ENCODE measurements at places on chromosomes 2 and 18.

DNA sequence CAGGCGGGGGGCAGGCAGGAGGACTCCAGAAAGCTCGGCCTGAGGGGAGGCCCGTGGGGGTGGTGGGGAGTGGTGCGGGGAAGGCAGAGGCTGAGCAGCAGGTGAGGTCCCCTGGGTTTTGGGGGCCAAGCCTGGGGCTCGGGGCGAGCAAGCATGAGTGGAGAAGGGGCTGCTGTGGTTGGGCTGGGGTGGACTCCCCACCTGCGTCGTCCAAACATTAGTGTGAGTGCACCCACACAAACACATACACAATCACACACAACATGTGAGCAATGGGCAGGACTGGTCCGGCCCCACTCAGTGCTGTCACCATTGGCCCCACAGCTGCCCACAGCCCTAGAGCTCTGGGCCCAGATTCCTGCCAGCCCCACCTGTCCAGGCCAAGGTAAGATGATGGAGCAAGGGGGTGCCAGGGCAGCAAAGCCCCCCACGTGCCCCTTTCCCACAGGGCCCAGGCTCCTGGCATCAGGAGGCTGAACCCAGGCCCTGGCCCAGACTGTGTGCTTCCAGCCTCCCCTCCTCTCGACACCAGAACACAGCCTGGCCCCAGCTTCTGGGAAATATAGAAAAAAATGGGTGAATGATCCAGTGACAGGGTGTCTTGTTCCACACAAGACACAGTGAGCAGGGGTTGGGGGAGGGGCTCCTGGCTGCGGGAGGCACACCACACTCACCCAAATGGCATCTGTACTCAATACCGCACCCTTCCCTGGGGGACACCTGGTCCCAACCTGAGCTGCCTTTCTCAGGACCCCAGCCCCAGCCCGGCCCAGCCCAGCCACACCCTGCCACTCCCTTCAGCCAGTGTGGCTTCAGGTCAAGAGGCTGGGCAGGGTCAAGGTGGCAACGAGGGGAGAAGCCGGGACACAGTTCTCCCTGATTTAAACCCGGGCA, 463 bp upstream of the ALPP start:
- no peak for DNase-seq

DNA sequence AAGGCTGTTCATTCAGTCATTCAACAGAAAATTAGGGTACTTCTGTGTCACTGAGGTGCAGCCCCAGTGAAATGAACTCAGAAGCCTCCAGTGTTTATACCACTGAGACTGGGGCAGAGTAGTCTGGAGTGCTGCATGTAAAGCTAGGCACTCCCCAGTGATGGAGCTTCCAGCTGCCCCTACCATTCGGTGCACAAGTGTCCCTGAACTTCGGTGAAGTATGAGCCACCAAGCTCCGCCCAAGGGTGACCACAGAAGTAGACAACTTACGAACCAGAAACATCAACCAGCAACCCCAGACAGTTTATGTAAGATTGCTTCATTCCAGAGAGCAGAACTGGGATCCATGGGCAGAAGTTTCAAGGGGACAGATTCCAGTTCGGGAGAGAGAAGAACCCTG, 70.6 kb upstream of the FOSL2 start:
- DNase-seq, result no peak

DNA sequence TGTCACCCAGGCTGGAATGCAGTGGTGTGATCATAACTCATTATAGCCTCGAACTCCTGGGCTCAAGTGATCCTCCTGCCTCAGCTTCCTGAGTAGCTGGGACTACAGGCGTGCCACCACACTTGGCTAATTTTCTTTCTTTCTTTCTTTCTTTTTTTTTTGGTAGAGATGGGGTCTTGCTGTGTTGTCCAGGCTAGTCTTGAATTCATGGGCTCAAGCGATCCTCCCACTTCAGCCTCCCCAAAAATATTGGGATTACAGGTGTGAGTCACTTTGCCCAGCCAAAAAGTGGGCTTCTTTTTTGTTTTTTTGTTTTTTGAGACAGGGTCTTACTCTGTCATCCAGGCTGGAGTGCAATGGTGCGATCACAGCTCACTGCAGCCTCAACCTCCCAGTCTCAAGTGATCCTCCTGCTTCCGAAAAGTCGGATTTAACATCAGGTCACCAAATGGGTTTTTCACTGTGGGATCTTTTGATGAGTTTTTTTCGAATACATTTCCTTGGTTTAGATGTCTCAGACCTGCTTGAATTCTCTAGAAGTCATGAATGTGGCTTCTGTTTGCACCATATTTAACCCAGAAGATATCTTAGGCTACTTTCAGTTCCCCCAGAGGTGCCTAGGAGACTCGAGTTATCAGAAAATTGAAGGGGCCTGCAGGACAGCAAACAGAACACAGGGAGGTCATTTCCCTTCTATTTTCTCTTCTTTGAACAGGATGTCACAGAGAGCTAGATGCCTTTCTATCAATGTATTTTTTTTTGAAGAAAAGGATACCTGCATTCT, 8.9 kb downstream of the RAB31 start:
- no peak for DNase-seq

- no peak for DNase-seq
These were observed 221.1 kb downstream of the ALPK2 start for GRCh38 chr18:58407649-58408407.

DNA sequence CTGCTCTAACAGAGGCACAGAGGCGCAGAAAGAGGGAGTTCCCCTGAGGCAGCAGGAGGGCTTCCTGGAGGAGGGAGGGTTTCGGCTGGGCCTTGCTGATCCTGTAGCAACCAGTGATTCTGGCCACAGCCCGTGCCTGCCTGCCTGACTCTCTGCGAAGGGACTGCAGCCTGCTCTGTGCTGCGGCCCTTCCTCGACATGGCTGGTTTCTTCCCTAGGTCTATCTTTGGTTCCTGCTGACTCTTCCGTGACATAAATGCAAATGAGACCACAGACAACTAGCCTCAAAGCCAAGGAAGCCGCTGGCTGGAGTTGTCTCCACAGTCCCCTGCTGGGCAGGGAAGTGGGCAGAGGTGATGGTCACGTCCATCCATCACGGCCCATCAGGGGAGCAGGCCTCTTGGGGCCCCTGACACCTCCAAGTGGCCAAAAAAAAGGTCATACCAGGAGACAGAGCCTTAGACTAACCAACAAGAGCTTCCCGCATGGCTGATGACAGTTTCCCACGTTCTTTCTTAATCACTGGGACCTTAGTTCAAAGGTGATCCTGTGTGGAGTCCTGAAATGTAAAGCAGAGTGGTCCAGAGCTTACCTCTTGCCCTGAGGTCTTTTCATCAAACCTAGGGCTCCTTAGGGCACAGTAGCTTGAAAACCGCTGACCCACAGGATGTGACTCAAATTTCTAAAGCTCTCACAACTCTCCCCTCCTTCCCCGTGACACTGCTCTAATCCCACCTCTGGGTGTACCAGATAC, 55.3 kb downstream of the HS1BP3 start:
- DNase-seq, result no peak

DNA sequence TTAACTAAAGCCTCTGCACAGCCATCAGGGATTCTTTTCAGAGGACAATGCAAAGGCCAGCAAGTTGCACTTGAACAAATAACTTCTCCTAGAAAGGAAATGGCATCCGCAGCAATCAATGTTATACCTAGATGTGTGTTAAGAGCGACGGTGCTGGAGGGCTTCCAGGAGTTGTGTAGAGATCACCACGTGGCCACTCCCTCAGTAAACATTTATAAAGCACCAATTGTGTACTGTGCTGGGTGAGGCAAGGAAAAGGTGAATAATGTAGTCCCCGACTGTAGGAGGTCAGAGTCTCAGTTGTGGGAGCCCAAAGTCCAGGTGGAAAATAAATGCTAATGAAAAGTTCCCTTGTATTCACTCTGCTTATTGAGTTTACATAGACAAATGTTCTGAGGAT, 135.0 kb downstream of the ALK start:
- DNase-seq, result no peak

GRCh38 chr2:63743982-63744966, 97.4 kb upstream of the UGP2 start:
- DNase-seq, result no peak

DNA sequence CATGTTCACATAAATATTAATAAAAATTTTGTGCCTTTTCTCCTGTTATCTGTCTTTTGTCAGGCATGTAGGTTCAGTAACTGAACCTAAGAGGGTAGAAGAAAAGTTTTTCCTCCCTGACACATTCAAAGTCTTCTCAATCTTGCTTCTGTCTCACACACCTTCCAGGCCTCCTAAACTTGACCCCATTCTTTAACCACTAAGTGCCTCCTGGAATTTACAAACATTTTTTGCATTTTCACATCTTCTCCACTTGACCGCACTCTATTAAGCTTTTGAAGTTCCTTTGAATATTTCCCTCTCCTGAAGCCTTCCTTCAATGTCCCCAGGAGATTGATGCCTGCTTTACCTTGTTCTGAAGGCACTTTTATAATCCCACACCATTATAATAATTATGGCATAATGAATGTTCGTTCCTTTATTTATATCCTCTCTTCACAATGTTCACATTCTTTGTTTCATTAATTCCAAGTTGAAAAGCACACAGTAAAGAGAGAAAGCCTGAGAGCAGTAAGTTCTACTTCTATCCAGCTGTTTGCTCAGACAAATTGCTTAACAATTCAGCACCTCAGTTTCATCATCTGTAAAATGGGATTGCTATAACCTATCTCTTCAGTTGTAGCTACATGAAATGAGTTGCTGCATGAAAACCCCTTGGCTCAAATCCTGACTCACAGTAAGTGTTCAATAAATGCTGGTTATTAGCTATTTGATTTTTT, 184.8 kb upstream of the KLHL29 start:
- no peak for DNase-seq

DNA sequence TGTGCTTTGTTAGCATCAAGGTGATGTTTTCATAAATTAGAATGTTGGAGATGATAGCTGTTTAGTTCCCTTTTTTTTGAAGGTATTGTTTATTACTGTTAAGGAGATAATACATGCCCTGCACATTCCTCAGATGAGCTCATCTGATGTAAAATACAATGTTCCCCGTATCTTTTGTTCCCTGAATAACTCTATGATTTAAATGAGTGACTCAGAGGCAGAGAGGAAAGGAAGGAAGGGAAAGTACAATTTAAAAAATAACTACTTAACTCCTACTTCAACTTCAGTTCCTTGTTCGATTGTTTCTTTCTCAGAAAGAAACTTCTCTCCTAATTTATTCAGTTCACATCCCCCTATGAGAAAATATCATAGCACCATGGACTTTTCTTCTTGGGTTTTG, 208.7 kb downstream of the KCNE4 start:
- no peak for DNase-seq

DNA sequence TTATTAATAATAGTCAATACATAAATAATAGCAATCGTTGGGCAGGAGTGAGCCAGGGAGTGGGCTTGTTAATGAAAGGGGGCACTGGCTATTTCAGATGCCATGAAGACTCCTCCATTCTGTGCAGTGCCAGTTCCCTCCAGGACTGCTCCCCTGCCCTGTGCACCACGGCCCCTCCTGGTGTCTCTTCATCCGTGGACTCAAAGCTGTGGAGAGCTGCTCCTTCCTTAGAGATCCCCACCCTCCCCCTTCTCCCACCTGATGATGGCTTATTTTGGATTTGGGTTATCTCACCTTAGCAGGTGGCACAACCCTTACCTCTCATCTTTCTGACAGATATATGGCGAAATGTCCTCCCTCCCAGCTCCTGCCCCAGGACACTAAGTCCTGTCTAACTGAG, 3.1 kb upstream of the CELF4 start:
- no peak for DNase-seq

DNA sequence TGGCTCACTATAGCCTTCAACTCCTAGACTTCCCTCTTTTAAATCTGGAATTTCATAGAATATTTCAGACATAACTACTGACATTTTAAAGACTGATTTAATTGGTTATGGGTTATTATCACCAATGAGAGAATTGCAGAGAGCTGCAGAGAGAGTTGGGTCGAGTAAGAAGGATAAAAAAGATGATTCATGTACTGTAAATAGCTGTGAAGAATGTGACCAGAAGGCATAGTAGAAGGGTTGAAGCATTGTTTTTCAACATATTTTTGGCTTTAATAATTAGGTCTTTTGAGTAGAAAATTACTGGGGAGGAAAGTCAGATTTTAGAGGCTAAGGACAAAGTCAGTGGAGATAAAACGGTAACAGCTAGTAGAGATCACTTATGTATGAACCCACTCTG, 503.2 kb upstream of the SLC8A1 start:
- DNase-seq, result no peak

DNA sequence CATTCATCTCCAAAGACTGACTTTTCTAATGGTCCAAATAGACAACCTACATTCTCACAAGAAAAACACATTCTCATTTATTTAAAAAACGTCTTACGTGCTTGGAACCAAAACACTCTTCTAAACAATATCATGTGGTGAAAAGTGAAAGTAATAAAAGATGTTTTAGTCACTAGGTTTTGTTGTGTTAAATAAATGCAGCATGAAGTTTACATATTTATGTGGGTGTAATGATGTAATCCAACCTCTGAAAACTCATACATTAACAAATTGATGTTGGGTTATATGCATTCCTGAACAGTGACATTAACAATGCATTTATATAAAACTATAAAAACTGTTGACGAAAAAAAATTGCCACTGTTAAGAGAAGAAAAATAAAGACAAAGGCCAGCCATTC, 55.1 kb upstream of the ACVR2A start:
- no peak for DNase-seq

DNA sequence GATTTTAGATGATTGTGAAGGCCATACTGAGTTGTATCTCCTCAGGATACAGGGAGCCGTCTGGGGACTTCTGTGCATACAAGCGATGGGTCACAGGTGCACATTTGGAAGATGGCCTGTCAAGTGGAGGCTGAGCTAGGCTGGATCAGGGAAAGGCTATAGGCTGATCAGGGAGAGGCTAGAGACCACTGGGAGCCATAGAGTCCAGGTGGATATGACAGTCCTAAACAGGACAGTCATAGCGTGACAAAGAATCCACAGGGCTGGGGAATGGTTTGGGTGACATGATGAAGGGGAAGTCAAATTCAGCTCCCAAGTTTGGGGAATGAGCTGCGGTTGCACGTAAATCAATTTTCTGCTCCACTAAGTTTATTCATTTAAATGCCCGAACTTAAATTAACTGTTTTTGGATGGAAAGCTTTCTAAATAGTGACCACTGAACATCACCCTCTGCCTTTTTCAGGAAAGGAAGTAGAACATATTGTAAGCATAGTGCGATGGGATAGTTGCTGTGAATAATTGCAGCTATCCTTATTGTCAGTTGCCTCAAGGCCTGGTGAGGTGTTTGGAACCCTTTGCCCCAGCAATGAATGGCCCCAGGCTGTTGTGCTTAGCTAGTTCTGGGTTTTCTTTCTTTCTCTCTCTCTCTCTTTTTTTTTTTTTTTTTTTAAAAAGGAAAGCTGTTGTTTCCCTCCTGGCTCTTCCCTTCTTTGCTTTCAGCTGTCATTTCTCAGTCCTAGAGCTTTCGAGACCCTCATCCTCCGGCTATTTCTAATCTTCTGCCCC, 50.5 kb downstream of the KLHL29 start:
- no peak for DNase-seq

DNA sequence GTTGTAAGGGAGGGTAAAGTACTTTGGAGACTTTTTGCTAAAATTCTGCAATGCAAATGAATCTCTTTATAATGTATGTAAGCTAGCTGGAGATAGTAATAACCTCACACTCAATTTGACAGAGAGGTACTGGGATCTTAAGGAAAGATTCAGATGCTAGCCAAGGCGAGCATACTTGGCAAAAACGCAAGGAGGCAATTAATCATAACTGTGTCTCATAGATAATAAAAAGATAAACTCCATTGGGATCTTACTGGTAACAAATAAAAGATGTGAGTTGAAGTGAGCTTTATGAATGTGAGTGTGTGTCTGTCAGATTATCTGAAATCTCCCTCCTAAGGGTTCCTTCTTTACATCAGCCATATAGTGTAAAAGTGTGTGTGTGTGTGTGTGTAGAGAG, 533.0 kb downstream of the TMX3 start:
- no peak for DNase-seq

- DNase-seq, result no peak
These were observed 140.1 kb upstream of the AQP4 start for GRCh38 chr18:27005589-27005988.

Measured in SHP77 treated with DMSO at 0.1 percent for 48 hours (cell line).